ENCODE measurements at places on chromosomes 11 and 22. TPM values are rescaled to one million over a fixed set of nuclear protein-coding genes. Genes with fewer than 3 reads are reported as not detected.
A peak's percentile ranks its signal among the peaks of the same experiment; 100 is the strongest.

DNA sequence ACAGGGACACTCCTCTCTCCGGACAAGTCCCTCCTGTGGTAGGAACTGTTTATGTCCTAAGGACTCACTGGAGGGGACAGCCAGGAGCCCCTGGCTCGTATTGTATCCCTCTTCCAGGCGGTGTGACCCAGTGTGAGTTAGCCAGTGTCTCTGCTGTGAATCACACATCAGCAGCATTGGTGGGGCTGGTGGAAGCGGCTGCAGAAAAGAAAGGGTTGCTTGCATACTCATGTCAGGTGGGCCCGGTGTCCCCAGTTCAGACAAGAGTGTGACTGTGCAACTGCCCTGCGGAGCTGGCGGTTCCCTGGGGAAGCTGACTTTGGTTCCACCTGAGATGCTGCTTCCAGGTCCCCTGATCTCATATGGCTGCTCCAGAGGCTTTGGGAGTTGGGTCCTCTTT is 99.4 kb downstream of the ZBTB16 start:
- H3K4me3 ChIP-seq: no peak overlapping the region
- H3K36me3 ChIP-seq: peaks cover 15% of the 10 kb centered on the region
- H3K27me3 ChIP-seq: no peaks in the 10 kb centered on the region

GRCh38 chr22:30265823-30266444 is 717 bp downstream of the OSM start:
- no peak for DNase-seq
- H3K27ac ChIP-seq: no peak overlapping the region
- H3K27me3 ChIP-seq: no peaks in the 10 kb centered on the region
- no peaks in the 10 kb centered on the region for H3K4me1 ChIP-seq
- H3K36me3 ChIP-seq: no peaks in the 10 kb centered on the region

GRCh38 chr11:126415128-126415527 is 59.6 kb downstream of the ST3GAL4 start:
- H3K4me3 ChIP-seq: no peak overlapping the region
- H3K27ac ChIP-seq: no peak overlapping the region
- peaks cover 12% of the 10 kb centered on the region for H3K4me1 ChIP-seq

DNA sequence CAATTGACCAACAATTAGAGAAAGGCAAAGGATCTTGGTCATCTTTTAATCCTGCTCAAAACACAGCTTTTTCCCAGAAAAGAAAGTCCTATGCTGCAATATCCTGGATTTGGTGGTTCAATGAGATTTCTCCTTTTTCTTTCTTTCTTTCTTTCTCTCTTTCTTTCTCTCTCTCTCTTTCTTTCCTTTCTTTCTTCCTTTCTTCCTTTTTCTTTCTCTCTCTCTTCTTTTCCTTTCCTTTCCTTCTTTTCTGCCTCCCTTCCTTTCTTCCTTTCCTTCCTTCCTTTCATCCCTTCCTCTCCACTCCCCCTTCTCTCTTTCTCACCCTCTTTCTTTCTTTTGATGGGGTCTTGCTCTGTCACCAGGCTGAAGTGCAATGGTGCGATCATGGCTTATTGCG is 31.7 kb upstream of the MSANTD2 start:
- H3K27ac ChIP-seq: no peak overlapping the region
- no peaks in the 10 kb centered on the region for H3K36me3 ChIP-seq
- H3K4me3 ChIP-seq: no peak overlapping the region
- H3K4me1 ChIP-seq: no peaks in the 10 kb centered on the region
- no peak for DNase-seq

- no peaks in the 10 kb centered on the region for H3K36me3 ChIP-seq
- H3K4me3 ChIP-seq: no peak overlapping the region
- no peaks in the 10 kb centered on the region for H3K4me1 ChIP-seq
- H3K27ac ChIP-seq: no peak overlapping the region
- DNase-seq: no peak
These were observed 615.6 kb downstream of the TBC1D22A start for GRCh38 chr22:47377926-47378560.

GRCh38 chr22:19184276-19184997 is 5.9 kb upstream of the SLC25A1 start:
- H3K36me3 ChIP-seq: no peaks in the 10 kb centered on the region
- no peak overlapping the region for H3K4me3 ChIP-seq
- DNase-seq: no peak
- no peaks in the 10 kb centered on the region for H3K4me1 ChIP-seq
- H3K27me3 ChIP-seq: no peaks in the 10 kb centered on the region

DNA sequence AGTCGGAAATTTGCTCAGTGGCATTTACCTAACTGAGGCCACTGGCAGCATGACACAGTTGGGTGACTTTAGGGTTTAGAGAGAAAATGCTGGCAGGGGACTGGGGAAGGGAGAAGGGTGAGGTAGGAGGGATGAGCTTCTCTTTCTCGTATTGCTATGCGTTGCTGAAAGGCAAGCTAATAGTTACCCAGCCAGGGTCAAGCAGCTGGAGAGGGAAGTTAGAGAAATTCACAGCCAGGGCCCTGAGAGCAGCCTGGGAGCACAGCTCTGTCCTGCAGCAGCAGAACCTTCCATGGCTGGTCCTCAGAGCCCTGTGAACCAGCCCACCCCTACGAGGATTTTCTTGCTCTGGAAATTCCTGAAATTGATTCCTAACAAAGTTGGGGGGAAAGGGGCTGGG is 679.6 kb downstream of the NTM start:
- H3K4me1 ChIP-seq: no peaks in the 10 kb centered on the region
- H3K36me3 ChIP-seq: no peaks in the 10 kb centered on the region
- H3K4me3 ChIP-seq: no peak overlapping the region

- no peaks in the 10 kb centered on the region for H3K27me3 ChIP-seq
- no peak for DNase-seq
- no peak overlapping the region for H3K4me3 ChIP-seq
- no peak overlapping the region for H3K27ac ChIP-seq
These were observed 2.3 kb upstream of the SMPD1 start for GRCh38 chr11:6387811-6388599.

- H3K4me3 ChIP-seq: peak overlapping the region; percentile 33
- no peaks in the 10 kb centered on the region for H3K36me3 ChIP-seq
- DNase-seq: no peak
- H3K4me1 ChIP-seq: peaks cover 4% of the 10 kb centered on the region
These were observed 1.2 kb downstream of the KCNQ1OT1 start for GRCh38 chr11:2698386-2699184.

DNA sequence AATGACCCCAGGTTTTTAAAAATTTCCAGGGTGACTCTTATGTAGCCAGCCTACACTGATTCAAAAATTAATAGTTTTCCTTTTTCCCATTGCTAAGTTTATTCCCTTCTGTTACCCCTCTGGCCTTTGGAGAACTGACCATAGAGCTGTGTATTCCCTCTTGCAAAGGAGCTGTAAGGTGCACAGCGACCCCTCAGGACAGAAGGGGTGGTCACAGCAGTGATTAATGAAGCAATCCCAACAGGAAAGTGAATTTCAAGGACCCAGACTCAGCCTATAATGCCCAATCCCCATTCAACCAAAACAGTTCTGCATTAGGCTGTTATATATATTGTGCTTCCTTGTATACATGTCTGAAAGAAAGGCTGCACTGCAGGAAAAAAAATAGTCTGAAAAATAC is 147.1 kb downstream of the WT1 start:
- no peaks in the 10 kb centered on the region for H3K36me3 ChIP-seq
- no peaks in the 10 kb centered on the region for H3K27me3 ChIP-seq
- H3K4me1 ChIP-seq: no peaks in the 10 kb centered on the region
- no peak overlapping the region for H3K27ac ChIP-seq
- H3K4me3 ChIP-seq: no peak overlapping the region

GRCh38 chr11:36065436-36065835 is 121.6 kb downstream of the LDLRAD3 start:
- DNase-seq: no peak
- H3K36me3 ChIP-seq: no peaks in the 10 kb centered on the region
- no peak overlapping the region for H3K4me3 ChIP-seq
- H3K27me3 ChIP-seq: no peaks in the 10 kb centered on the region
- H3K4me1 ChIP-seq: no peaks in the 10 kb centered on the region

DNA sequence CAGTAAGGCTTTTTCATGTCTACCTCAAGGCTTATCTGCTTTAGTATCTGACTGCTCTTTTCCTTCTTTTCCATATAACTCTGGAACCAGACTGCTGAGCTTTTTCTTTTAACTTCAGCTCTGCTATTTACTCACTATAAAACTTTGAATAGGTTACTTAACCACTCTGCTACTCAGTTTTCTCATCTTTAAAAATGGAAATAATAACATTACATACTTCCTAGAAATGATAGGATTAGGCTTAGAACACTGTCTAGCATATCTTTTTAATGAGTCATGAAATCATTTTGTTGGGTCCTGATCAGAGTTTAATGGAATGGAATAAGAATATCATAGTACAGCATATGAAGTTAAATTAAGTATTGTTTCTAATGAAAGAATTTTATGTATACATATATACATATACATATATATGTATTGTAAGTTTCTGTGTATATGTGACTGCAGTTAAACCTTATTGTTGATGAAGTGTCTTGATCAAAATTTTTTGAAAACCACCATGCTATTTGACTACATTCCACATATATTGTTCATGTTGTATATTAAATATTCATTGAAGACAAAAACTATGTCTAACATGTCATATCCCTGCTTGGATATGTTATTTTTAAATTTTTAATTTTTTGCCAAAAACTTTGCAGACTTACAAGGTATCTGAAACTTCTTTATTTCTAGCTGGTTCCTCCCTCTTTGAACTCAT is 120.2 kb downstream of the METTL15 start:
- no peaks in the 10 kb centered on the region for H3K27me3 ChIP-seq
- no peaks in the 10 kb centered on the region for H3K4me1 ChIP-seq
- H3K4me3 ChIP-seq: no peak overlapping the region
- no peaks in the 10 kb centered on the region for H3K36me3 ChIP-seq
- H3K27ac ChIP-seq: no peak overlapping the region

DNA sequence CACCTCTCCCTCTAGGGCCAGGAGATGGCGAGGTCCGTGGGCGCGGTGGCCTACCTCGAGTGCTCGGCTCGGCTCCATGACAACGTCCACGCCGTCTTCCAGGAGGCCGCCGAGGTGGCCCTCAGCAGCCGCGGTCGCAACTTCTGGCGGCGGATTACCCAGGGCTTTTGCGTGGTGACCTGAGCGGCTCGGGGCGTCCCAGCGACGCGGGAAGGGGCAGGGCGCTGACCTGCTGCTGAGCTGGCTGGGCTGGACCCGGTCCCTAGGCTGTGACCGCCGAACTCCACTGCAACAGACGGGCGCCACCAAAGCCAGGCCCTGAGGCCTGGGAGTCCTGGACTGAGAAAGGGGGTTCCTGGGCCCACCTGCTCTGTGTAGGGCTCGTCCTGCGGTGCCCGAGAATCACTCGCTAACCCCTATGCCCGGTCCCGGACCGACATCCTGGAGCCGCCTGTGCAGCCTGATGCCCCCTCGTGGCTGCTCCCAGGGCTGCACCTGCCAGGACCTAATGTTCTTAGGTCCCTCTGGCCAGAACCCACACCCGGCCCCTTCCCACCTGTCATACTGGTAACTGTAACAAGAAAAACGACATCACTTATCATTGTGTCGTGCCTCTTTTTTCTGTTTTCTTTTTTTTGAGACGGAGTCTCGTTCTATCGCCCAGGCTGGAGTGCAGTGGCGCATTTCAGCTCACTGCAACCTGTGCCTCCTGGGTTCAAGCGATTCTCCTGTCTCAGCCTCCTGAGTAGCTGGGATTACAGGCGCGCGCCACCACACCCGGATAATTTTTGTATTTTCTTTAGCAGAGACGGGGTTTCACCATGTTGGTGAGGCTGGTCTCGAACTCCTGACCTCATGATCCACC is 15.0 kb downstream of the RHOD start:
- no peaks in the 10 kb centered on the region for H3K36me3 ChIP-seq
- no peaks in the 10 kb centered on the region for H3K4me1 ChIP-seq
- H3K4me3 ChIP-seq: no peak overlapping the region
- H3K27me3 ChIP-seq: no peaks in the 10 kb centered on the region

DNA sequence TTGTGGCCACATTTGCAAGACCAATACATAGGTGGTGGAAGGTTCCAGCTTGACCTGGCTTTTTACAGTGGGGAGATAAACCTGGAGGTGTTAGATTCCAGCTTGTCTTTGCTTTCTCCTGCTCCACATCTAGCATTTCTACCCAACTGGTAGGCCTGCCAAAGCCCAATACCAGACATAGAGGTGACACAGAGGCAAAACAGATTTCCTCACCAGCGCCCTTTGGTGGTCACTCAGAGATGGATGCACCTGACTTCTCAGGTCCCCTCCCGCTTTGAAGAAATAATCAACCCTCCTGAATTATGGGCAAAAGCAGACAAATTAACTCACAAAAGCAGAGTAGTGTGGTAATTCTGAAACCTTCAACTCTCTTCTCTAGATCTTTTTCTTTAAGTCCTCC is 1356.2 kb downstream of the FAM181B start:
- H3K4me1 ChIP-seq: no peaks in the 10 kb centered on the region
- DNase-seq: no peak
- no peak overlapping the region for H3K4me3 ChIP-seq
- H3K36me3 ChIP-seq: no peaks in the 10 kb centered on the region
- no peaks in the 10 kb centered on the region for H3K27me3 ChIP-seq

DNA sequence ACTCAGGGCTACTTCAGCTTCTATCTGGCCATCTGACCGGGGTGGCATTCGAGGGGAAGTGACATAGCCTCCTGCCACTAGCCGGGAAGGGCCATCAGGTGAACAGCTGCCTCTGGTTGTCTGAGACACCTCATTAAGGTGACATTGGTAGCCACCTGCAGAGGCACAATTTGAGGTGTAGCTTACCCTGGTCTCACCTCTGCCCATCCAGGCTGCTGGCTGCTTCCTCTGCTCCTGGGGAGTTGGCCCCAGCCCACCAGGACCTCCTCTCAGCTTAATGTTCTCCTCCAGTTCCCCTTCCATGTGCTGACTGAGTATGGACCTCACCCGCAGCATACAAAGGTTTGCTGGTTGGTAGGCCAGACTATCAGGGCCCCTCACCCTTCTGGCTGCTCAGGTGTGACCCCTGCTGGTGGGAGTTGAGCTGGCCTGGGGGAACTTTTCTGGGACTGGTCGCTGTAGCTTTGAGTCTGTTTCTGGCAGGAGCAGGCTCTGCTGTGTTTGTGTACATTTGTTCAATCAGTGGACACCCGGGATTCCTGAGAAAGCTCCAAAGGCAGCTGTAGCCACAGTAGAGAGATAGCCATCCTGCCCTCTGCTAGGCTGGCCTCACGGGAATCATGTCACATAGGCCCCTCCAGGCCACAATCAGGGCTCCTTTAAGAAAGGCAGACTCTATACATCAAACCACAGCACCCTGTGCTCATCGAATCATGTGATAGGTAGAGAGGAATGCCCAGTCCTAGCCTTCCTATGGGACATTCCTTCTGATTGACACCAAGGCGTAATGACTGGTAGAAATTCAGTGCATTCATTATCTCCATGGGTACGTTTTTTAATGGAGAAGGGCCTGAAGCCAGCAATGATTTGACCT is 295.1 kb upstream of the PLET1 start:
- no peak overlapping the region for H3K27ac ChIP-seq
- no peaks in the 10 kb centered on the region for H3K4me1 ChIP-seq
- peak; percentile 55 for DNase-seq
- H3K27me3 ChIP-seq: no peaks in the 10 kb centered on the region
- no peaks in the 10 kb centered on the region for H3K36me3 ChIP-seq

The IL18 gene
- 4.8 TPM for total RNA-seq

The BDNF gene
- 0.09 TPM for total RNA-seq

The RFPL1 gene
- not detected for total RNA-seq

The LZTR1 gene
- total RNA-seq: 20.2 TPM

The CD44 gene
- 363 TPM for total RNA-seq

The FERMT3 gene
- total RNA-seq: 11.7 TPM

The APOL5 gene
- total RNA-seq: not detected

The TECTA gene
- total RNA-seq: 0.19 TPM

The DYNC2H1 gene
- total RNA-seq: 6.6 TPM
